ENCODE measurements at places on chromosomes 16 and 17. TPM values are rescaled to one million over a fixed set of nuclear protein-coding genes. Genes with fewer than 3 reads are reported as not detected.

The DPEP3 gene
- not detected for total RNA-seq

The FAM117A gene
- total RNA-seq: 11.1 TPM

The ENPP7 gene
- not detected for total RNA-seq

The TMEM219 gene
- 136 TPM for total RNA-seq

The ZACN gene
- 0.16 TPM for total RNA-seq

The SEZ6 gene
- total RNA-seq: not detected

The CHST6 gene
- 1.1 TPM for total RNA-seq

The MT1F gene
- total RNA-seq: 3.0 TPM

The MT4 gene
- not detected for total RNA-seq

The ZNF750 gene
- not detected for total RNA-seq

The AANAT gene
- total RNA-seq: not detected

The TRIM47 gene
- total RNA-seq: 40.4 TPM

The NUPR1 gene
- total RNA-seq: 54.3 TPM

The DNAH17 gene
- not detected for total RNA-seq

The CCL8 gene
- not detected for total RNA-seq

The SOST gene
- not detected for total RNA-seq

The DLX3 gene
- total RNA-seq: not detected

The MARVELD3 gene
- not detected for total RNA-seq

The PEMT gene
- total RNA-seq: 8.6 TPM

The TLCD3A gene
- 9.4 TPM for total RNA-seq

The DNASE1L2 gene
- not detected for total RNA-seq

The CHP2 gene
- total RNA-seq: not detected

The SMCR8 gene
- 9.3 TPM for total RNA-seq

The KCNJ18 gene
- not detected for total RNA-seq

The PRSS27 gene
- total RNA-seq: 1.4 TPM

The HIGD1B gene
- total RNA-seq: not detected

The ASPHD1 gene
- 0.95 TPM for total RNA-seq

The NEUROD2 gene
- not detected for total RNA-seq

The MYO15B gene
- 33.9 TPM for total RNA-seq

The CHST5 gene
- total RNA-seq: not detected

The NXN gene
- total RNA-seq: 50.4 TPM

The PRRT2 gene
- total RNA-seq: 22.7 TPM

The TNS4 gene
- not detected for total RNA-seq

The CLEC3A gene
- total RNA-seq: not detected

The ACE gene
- total RNA-seq: 3.8 TPM

The GLTPD2 gene
- total RNA-seq: not detected

The MLLT6 gene
- 51.5 TPM for total RNA-seq

The KSR1 gene
- total RNA-seq: 19.7 TPM

The HOXB4 gene
- 5.0 TPM for total RNA-seq

The CD300C gene
- total RNA-seq: 0.36 TPM

The MYL4 gene
- not detected for total RNA-seq

The DHRS11 gene
- 8.3 TPM for total RNA-seq

The KRT31 gene
- total RNA-seq: not detected

The PROCA1 gene
- 1.3 TPM for total RNA-seq

The TBC1D28 gene
- total RNA-seq: not detected

The CTRB2 gene
- not detected for total RNA-seq

The ADAD2 gene
- total RNA-seq: not detected

The TUFM gene
- 75.3 TPM for total RNA-seq

The ACSM2B gene
- total RNA-seq: not detected

The PRCD gene
- 6.1 TPM for total RNA-seq

The EFCAB5 gene
- total RNA-seq: 0.14 TPM

The CETP gene
- total RNA-seq: 0.36 TPM
